T1000 (cell line): ENCODE measurements at places on chromosomes 2 and 18.

DNA sequence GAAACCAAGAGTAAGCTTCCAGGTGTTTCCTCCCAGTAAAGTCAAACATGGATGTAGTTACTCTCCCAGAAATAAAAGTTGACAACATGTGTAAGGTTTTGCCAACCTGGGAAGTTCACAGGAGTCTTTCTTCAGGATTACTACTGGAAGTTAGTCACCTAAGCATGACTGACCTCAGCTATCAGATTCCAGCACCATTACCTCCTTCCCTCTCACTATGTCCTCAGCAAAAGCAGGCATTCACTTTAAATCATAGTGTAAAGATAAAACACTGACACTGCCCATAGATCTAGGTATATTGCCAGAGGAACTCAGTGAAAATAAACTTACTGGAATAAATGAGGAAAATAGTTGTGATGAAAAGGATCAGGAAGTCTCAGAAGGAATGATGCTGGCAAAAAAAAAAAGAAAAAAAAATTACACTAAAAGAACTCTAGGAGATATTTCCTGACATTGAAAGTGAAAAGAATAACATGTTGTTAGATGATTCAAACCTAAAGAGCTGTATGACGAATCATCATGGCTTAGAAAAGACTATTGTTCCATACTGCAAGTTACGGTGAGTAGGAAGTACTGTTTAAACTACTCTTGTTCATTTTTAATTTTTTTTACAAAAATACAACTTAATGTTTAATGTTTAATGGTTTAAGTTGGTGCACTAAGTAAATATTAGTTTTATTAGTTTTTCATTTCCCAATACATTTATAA lies 484.5 kb upstream of the ZNF804A start:
- no peak for DNase-seq

GRCh38 chr2:151644580-151644979 lies 89.7 kb downstream of the NEB start:
- DNase-seq: no peak

DNA sequence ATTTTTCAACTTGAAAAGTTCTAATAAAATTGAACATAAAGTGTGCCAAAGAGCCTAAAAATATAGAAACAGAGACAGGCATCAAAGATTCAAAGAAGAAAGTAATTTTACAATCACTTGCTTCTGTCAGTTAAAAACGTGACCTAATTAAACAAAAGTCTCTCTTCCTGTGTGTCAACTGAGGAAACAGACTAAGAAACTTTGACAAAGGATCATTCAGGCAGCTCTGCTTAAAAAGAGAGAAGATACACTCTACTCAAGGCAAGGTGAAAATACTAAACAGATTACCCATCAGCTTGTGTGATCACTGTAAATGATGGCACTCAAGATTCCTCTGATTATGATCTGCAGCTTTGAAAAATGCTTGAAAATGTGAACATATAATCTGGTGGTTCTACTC lies 47.8 kb downstream of the DYM start:
- DNase-seq: no peak

GRCh38 chr2:224769489-224769888 lies 53.3 kb upstream of the CCDC195 start:
- DNase-seq: no peak

DNA sequence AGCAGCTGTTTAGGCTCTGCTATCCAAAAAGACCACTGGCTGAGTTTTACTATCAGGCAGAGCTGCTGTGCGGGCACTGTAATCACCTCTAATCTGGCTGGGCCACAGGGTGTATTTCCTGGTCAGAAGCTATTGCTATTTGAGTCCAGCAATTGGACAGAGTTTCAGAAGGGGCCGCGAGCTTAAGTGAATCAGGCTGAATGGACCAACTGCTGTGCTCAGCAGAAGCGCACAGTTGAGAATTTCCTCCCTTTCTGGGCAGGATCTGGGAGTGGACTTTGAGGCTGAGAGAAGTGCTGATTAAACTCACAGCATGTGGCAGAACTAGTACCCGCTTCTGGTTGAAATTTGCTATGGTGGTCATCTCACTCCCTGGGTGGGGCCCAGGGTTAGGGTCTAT lies 251.8 kb downstream of the INSIG2 start:
- no peak for DNase-seq

- DNase-seq: no peak
Observed at GRCh38 chr2:167826906-167827305, 420.5 kb downstream of the STK39 start.

GRCh38 chr2:160550048-160550447 lies 56.4 kb upstream of the RBMS1 start:
- no peak for DNase-seq

DNA sequence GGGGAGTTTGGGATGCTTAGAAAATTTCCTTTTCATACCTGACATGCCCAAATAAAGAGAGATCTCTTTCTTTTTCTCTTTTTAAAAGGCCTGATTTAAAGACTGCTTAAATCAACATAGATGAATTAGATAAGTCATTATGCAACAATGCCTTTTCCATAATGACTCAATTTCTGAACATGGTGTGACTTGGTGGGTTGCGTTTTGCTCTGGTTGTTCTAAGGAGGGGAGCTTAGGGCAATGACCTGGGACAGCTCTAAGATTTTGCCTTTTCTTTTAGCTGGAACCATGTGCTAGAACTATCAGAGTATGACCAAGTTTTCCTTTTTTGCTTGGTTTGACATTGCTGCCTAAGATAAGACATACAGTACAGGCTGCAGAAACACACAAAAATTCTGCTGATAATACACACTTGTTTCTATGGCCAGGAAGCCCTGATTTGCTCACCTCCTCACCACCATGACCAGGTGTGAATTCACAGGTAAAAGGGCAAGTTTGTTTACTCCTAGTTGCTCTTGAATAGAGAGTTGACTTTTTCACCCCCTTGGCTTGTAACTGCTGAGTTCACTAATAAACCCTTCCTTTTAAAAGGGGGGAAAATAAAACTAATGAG lies 58.1 kb upstream of the IL1RL1 start:
- DNase-seq: no peak

- no peak for DNase-seq
Observed at GRCh38 chr18:11488175-11488574, 121.2 kb upstream of the SLC35G4 start.

DNA sequence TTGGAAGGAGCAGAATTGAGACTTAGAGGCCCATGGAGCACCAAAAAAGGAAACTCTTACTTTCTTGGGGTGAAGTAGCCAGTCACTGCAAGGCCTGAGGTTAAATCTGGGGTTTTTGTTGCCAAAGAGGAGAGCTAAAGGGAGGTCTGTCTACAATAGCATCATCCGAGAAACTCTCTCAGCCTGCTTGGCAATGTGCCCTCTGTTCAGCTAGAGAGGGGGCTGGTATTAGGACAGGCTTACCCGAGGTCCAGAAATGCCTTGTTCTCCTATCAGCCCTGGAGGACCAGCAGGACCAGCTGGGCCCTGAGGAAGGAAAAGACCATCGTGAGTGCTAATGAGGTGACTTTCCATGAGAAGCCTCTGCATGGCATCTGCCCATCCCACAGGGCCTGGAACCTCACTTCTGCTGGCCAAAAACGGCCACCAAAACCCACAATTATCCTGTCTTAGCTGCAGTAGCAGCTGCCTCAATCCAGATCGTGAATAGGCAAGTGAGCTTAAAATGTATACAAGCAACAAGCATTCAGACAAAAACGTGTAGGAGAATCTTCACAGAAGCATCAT lies 61.6 kb downstream of the COL6A3 start:
- DNase-seq: no peak

DNA sequence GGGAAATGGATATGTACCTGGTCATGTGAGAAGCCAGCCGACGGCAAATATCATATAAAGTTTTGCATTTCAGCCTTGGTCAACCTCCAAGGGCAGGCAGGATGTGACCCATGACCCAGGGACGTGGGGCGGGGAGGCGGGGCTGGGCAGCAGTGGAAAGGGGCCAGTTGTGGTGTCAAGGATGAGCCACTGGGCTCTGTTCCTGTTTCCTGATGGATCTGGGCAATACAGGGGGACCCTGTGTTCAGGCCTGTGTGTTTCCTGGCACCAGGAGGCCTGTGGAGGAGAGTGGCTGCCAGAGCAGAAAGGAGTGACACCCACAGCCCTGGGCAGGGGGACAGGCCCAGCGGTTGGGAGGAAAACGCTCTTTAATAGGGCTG lies 106.9 kb downstream of the GATA6 start:
- no peak for DNase-seq

GRCh38 chr2:181252262-181253148 lies 204.7 kb upstream of the ITGA4 start:
- no peak for DNase-seq

- DNase-seq: peak; percentile 10
Observed at GRCh38 chr2:219171231-219171651, 1.4 kb upstream of the SLC23A3 start.

DNA sequence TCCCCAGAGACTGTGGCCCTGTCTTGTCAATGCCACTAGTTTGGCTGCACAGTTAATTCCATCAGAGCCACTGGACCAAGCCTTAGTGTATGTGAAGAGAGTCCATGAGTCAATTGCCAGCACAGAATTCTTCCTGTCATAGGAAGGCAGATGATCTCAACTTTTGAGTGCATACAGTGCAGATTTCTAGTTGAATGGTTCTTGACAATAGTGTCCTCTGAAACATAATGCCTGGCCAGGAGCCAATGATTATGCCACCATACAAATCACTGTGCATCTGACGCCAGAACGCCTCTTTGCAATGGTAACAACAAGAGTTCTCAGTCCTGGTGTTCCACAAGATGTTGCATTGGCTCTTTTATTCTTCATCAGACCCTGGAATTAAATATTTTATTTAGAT lies 7.1 kb downstream of the NEUROD1 start:
- DNase-seq: no peak

GRCh38 chr2:221518935-221519625 lies 53.0 kb downstream of the EPHA4 start:
- no peak for DNase-seq
